Putamen (tissue), 1 donor: ENCODE measurements at places on chromosomes 13 and 19.
A peak's percentile ranks its signal among the peaks of the same experiment; 100 is the strongest.

GRCh38 chr13:47005756-47006414 is 109.0 kb upstream of the HTR2A start:
- no peak for DNase-seq

DNA sequence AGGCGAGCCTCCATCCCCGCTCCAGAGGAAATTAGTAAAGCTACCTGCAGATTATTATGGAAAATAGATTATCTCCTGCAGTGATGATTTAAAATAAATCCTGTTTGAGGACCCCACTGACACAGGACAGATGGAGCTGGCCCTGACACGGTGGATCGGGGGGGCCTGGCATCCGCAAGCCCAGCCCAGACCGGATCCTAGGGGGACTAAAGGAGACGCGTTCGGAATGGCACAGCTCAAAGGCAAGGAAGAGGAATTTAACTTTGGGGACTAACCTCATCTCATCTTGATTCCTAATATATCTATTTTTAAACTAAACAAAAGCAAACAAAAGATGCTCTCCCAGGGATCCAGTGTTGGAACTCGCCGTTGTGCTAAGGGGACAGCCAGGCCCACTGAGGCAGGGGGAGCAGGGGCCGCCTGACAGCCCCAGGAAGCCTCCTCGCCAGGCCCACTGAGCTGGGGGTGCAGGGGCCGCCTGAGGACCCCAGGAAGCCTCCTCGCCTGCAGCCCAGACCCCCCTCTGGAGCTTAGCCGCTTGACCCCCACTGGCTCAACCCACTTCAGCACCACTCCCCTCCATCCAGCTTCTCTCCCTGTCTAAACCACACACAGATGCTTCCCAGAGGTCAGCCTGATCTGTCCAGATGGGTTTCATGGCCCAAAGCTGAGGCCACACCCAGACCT is 78.6 kb downstream of the SPACA7 start:
- DNase-seq: no peak

- peak; percentile 25 for DNase-seq
Measured at GRCh38 chr19:39941615-39942365, 7.4 kb upstream of the FCGBP start.

DNA sequence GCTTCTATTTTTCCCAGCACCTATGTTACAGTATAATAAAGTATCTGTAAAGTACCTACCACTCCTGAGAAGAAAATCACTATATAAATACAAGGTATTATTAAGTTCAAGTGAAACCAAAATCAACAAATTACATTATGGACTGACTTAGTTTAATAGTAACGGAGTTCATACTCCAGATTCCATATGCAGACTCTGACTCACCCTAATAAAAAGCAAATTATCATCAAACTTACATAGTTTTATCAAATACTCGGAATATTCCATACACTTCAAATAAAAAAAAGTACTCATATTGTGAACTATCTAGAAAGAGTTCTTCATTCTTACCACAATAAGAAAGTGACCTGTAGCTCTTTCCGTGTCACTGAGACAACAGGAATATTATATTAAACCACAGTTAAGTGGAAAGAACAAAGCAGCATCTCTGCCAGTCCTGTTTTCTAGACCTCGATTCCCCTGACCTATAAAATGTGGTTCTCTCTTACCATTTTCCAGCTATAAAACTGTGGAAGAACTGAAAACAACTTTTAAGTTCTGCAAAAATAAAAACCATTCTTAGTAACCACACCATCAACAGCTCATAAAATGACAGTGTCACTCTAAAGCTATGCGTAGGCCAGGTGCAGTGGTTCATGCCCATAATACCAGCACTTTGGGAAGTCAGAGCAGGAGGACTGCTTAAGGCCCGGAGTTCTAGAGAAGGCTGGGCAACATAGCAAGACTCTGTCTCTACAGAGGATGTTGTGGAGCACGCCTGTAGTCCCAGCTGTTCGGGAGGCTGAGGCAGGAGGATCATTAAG is 42.6 kb downstream of the USP12 start:
- no peak for DNase-seq

- DNase-seq: peak; percentile 94
Measured at GRCh38 chr19:48110350-48110966, at the start of gene PLA2G4C. Gene PLA2G4C (minus strand): TSS chr19:48110817. CDS start chr19:48106529, 4,288 bp downstream.

- DNase-seq: no peak
Measured at GRCh38 chr13:45536224-45536623, 71.5 kb downstream of the COG3 start.

- no peak for DNase-seq
Measured at GRCh38 chr13:73138638-73139491, 80.1 kb downstream of the KLF5 start.

DNA sequence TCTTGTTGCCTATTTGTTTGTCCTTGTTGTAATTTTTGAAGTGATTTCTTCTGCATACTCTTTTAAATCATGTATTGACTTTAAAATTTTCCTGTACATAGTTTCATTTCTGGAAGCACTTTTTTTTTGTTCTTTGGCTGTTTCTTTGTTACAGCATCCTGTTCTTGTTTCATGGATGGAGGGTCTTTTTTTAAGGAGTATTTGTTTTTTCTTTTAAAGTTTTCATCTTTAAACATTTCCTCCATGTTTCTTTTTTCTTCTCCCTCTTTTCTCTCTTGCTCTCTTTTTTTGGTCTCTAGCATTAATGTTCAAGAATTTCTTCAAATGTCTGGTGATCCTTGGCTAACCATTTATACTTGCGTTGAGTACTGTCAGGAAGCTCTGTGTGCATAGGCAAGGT is 58.8 kb downstream of the URI1 start:
- no peak for DNase-seq

DNA sequence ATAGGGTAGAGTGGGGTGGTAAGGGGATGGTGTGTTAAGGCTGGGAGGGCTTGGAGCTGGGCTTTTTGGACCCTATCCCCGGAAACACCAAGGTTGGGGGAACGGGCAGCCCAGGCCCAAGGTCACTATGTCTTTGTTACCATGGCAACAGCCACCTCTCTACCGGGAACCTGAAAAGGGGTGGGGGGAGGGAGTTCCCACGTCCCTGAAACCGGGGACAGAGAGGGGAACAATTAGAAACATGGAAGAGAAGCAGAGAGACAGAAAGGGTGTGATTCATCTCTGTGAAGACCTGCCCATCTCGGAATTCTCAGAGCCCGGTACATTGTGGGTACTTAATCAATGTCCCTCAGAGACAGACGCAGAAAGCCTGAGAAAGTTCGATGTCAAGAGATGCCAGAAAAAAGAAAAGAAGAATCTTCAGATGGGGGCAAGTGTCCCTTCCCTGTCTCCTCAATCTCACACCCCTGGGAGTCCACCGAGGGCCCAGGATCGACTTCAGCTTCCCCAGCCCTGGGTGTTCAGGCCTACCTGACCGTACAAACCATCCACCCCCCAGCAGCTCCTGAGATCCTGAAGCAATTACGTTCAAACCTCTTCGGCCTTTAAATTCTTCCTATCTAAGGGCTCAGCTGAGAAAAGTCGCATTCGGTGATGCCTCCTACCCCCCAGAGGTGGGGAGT is 6.8 kb upstream of the LRFN1 start:
- DNase-seq: no peak

DNA sequence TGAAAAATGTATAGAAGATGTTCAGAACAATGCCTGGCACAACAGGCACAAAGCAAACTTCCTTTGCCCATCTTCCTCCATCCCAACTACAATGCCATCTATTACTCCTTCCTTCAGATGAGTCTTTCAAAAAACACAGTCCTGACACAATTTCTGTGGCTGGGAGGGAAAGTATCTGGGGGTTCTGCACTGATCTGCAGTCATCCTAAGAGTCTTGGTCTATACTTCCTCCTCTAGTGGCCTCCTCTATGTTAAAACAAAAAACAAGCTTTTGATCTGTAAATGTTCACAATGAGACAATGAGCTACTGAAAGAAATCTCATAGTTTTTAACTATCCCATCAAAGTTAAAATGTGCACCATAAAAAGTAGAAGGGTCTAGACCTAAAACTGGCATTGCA is 44.8 kb downstream of the USP12 start:
- DNase-seq: no peak

GRCh38 chr19:49152119-49152550 is 3.1 kb downstream of the HRC start:
- no peak for DNase-seq
